ENCODE measurements at places on chromosomes 16 and 17.

GRCh38 chr16:53769787-53770186, 65.8 kb downstream of the FTO start:
- no peak for DNase-seq

- no peak for DNase-seq
Observed at GRCh38 chr16:31694461-31694860, 166.8 kb downstream of the AHSP start.

DNA sequence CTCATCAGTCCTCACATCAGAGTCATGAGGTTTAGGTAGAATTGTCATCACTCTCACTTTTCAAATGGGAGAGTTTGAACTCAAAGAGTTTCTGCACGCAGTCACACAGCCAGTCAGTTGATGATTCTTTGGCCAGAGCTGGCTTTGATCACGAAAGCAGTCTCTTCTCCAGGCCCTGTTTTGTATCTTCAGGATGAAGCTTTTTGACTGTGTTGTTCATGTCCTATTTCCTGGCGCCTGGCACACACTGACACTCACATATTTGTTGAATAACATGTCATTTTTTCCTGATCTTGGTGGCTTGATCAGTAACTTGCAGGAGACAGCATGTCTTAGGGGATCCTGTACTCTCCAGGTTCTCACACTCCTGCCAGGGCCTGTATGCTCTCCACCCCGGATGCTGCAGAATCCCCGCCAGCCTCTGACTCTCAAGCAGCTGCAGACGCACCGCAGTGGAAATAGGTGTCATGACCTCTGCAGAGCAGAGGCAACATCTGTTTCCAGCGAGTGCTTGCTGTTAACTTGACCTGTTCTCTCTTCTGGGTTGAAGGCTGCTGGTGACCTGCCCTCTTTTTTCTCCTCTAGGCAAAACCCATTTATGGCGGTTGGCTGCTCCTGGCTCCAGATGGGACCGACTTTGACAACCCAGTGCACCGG, 33.0 kb downstream of the MPRIP start:
- no peak for DNase-seq

GRCh38 chr16:86778978-86779377, 200.6 kb downstream of the FOXL1 start:
- DNase-seq: no peak

DNA sequence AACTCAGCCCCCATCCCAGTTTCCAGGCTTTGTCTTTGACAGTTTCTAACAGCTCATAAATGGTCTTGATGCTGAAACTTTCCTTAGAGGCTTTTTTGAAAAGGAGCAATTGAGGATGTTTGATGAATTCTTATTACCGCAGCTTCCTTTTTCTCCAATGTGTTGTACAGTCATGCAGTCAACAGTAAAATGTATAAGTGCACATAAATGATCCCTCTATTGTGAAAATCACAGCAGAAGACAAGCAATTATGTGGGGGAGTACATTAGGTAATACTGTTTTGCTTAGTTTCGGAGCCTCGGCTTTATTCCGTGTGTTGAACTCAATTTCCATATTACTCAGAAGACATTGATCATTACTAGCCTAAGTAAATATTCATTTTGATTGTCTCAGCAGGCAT, 673.7 kb downstream of the CDH8 start:
- DNase-seq: no peak

- DNase-seq: peak; percentile 45
Observed at GRCh38 chr17:413016-413350, 60.4 kb upstream of the RPH3AL start.

DNA sequence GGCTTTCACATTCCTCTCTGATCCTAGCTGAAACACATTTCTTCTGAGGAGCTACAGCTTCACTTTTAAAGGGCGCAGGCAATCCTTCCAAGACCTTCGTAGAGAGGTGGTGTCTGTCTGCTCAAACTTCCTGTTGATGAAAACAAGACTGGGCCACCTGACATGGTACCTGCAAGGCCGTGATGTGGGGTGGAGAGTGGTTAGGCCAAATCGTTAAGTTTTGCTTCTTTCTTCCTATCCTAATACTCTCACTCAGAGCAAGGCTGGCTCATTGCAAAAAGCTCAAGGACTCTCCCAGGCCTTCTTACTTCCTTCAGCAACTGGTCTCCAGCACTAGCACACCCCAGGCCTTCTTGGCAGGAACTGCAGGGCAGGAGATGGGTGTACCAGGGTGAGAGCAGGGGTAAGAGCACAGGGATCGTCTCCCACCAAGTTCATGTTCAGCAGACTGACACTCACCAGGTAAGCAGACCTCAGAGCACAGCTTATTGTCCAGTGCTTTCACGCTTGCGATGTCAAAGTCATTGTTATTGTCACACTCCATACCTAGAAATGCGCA, 10.9 kb upstream of the FOXJ1 start:
- peak; percentile 32 for DNase-seq

DNA sequence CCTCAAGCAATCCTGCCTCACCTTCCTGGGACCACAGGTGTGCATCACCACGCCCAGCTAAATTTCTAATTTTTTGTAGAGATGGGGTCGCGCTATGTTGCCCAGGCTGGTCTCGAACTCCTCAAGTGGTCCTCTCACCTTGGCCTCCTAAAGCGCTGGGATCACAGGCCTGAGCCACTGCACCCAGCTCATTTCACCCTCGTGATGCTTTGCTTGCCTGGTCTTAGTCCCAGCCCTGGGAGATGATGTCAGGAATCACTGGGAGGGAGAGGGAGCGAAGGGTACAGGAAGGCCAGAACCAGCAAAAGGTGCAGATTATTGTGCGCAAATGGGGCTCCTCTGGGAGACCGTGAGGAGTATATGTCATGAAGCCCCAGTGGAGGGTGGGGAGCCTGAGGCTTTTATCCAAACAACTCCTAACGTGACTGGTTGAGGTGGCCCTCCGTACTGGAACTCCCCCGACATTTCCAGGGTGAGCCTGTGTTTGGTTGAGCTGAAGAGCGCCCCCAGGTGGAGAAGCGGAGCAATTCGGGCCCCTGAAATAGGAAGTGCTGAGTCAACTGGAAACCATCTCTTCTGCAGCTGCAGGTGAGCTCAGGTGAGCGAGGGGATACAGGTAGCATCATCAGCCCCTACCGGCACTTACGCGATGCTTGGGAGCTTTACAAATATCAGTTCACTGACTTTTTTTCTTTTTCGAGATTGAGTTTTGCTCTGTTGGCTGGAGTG, 41.2 kb upstream of the HAPSTR1 start:
- DNase-seq: no peak

DNA sequence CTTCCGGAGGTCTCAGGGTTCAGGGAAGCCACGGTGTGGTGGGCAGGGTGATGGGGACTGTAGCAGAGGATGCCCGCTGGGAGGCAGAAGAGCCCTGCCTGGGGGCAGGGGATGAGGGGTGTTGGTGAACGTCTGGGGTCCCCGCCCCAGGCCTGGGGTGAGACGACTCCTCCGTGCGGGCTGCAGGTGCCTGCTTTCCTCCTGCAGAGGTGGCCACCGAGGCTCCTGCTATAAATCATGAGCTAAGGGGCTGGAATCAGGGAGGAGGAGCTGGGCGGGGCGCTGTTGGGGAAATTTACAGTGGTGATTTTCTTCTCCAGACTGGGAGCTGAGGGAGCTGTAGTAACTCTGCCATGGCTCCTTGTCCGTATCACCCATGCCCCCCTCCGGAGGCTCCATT, 167.0 kb downstream of the MRM1 start:
- DNase-seq: no peak

DNA sequence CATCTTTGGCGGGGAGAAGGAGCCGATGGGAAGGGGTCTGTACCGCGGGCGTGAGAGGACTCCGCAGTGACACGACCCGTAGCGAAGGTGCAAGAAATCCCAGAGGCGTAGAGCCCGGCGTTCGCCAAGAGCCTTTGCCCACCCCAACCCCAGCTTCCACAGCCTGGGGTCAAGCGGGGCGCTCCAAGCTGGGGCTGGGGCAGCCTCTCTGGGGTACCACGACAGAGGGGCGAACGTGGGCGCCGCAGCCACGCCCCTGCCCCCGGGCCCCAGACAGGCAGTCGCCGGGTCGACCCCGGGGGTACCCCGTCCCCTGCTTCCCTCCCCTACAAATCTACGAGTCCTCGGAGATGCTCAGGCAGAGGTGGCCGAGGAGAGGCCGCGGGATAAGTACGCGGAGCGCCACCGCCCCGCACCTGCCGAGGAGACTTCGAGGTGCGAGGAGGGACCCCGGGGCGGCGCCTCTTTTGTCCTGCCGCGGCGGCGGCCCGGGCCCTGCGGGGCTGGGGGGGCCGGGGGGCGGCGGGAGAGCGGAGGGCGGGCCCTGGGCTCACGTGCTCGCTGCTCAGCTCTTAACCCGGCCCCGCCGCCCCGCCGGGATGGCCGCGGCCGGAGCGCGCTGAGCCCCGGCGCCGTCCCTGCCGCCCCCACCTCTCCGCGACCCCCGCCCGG, at the start of gene ADAM11:
Gene ADAM11, plus strand, starts transcription at position 575 of the 672 bp plus-strand sequence. CDS start 212 bp downstream, outside the sequence.
- peak; percentile 34 for DNase-seq

GRCh38 chr17:16987830-16988601, 16.1 kb upstream of the TNFRSF13B start:
- peak; percentile 54 for DNase-seq

GRCh38 chr16:85296859-85297660, 184.8 kb upstream of the CIBAR2 start:
- DNase-seq: peak; percentile 59

GRCh38 chr17:29504711-29505110, 62.1 kb downstream of the ABHD15 start:
- DNase-seq: no peak

GRCh38 chr16:68514511-68514910, 24.6 kb upstream of the ZFP90 start:
- no peak for DNase-seq

DNA sequence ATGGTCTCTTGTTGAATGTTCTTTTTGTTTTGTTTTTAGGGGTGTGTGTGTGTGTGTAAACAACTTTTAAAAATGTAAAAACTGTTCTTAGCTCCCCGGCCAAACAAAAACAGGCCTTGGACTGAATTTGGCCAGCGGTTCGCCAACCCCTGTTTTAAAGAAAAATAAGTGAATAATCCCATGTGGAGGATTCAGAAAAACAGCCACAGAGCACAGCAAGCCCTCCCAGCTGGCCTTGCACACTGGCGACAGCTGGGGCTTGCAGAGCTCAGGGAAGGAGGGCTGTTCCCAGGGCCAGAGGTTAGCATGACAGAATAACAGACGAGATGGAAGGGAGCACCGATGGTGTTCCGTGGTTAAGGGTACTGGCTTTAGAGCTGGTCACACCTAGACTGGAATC, 39.0 kb downstream of the EMP2 start:
- DNase-seq: no peak

GRCh38 chr16:11797166-11797956, at the start of gene ZC3H7A:
Gene ZC3H7A, minus strand, starts transcription at chr16:11797258. Its CDS starts 14,904 bp downstream, at chr16:11782354.
- DNase-seq: peak; percentile 94

DNA sequence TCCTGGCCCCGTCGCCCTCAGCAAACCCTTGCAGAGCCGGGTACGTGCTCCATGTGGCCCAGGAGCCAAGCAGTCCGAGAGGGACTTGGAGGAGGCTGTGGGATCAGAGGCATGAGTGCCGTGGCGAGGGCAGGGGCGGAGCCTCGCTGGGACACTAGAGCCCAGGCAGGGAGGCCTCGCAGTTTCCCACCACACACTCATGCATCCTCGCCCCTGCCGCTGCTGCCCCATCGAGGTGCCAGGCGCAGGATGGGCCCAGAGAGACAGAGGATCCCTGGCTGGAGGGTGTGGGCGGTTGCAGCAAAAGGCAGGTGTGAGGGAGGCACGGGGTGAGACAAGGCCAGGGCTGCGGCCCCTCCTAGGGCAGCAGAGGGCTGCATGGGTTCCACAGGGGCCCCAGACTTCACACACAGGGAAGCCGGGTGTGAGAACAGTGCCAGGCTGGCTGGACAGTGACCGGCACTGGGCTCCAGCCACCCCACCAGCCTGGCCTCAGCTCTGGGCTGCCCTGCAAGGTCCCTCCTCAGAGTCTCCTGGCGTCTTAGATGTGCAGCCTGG, 7.7 kb downstream of the BCAR1 start:
- DNase-seq: no peak

Data from activated T-cell treated with anti-CD3 and anti-CD28 coated beads, Interleukin-2, amount 50 U/mL, for 1 hour (primary cell).